ENCODE measurements at places on chromosomes 3 and 15.

DNA sequence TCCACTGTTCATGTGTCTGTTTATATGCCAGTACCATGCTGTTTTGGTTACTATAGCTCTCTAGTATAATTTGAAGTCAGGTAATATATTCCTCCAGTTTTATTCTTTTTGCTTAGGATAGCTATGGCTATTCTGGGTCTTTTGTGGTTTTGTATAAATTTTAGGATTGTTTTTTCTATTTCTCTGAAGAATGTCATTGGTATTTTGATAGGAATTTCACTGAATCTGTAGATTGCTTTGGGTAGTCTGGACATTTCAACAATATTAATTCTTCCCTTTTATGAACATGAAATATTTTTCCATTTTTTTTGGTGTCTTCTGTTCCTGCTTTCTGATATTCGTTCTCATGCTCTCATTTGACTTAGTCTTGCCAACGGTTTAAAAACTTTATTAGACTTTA is 39.6 kb downstream of the GREM1 start:
- DNase-seq: no peak

DNA sequence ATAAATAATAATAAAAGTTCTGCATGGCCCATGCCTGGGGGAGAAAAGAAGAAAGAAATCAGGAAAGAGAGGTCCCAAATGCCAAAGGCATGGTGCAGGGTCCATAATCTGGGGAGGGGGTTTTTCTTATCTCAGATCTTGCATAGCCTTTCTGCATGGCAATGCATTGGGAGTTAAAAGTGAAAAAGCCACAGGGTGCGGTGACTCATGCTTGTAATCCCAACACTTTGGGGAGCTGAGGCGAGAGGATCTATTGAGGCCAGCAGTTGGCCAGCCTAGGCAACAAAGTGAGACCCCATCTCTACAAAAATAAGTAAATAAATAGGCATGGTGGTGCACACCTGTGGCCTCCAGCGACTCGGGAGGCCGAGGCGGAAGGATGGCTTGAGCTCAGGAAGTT is 76.8 kb upstream of the GATA2 start:
- DNase-seq: no peak

- no peak for DNase-seq
Measured at GRCh38 chr3:44504566-44504965, 27.1 kb upstream of the ZNF445 start.

- DNase-seq: no peak
Measured at GRCh38 chr3:162117961-162118360, 621.4 kb downstream of the OTOL1 start.

GRCh38 chr3:113051787-113052186 is 61.0 kb downstream of the GTPBP8 start:
- no peak for DNase-seq

DNA sequence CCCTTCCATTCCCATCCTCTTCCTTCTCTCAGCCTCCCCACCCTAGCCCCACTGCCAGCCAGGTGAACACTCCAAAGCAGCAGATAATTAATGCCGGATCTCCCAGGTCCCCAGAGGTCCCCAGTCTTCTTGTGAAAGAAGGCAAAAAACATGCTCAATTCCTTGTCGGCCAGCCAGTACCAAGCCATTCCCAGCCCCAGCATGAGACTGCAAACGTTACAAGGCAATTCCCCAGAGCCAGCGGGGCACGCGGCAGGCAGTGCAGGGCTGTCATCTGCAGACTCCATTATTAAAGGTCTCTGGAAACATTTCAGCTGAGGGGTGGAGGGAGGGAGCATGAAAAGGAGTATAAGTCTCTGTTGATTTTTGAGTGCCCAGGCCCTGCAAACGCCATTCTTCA is 117.8 kb downstream of the XXYLT1 start:
- no peak for DNase-seq

DNA sequence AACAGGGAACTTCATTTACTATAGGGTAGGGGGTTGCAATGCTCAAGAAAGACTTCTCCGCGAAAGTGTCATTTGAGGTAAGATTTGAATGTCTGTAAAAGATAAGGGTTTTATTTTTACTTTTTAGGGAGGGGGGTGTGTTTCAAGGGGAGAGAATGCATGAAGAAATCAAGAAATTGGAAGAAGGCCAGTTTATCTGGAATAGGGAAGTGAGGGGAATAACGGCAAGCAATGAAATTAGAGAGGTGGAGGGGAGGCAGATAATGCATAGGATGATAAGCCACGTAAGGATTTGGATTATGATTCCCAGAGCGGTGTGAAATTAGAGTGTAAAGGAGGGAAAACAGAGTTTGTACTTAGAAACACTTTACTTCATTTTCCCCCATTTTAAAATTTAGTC is 63.0 kb upstream of the MB21D2 start:
- DNase-seq: no peak

DNA sequence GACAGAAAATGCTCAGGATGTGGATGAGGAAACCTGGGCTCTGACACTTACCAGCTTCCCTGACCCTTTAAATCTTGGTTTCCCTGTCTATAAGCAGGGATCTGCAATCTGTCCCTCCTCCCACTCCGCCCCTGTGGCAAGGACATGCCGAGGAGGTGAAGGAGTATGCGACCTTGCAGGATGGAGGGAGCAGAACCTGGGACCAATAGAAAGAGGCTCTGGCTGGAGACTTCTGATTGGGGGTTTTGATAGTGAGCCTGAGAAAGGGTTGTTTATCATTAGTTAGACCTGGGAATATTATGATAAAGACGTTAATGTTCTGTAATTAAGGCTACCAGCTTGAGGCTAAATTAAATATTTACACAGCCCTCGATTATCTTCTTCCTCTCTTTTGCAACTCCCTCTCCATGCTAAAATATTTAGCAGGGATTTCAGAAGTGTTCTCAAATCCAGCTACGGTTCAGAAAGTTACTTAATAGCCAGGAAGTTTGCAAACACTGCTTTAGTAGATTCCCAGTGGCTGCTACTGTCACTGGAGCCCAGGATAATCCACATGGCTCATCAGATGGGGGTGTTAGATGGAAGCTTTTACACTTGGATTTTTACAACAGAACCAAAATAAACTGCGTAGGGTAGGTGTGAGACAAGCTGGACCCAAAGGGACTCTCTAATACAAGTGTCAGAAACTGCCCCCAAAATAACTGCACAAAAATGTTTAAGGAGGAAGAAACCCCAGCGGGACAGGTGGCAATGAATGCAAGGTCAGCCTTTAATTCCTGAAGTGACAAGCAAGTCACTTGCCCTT is 9.2 kb upstream of the PAQR5 start:
- DNase-seq: no peak

GRCh38 chr15:80379693-80380092 is 24.5 kb upstream of the ARNT2 start:
- no peak for DNase-seq

GRCh38 chr15:46543626-46544025 is 908.8 kb downstream of the SQOR start:
- DNase-seq: no peak

DNA sequence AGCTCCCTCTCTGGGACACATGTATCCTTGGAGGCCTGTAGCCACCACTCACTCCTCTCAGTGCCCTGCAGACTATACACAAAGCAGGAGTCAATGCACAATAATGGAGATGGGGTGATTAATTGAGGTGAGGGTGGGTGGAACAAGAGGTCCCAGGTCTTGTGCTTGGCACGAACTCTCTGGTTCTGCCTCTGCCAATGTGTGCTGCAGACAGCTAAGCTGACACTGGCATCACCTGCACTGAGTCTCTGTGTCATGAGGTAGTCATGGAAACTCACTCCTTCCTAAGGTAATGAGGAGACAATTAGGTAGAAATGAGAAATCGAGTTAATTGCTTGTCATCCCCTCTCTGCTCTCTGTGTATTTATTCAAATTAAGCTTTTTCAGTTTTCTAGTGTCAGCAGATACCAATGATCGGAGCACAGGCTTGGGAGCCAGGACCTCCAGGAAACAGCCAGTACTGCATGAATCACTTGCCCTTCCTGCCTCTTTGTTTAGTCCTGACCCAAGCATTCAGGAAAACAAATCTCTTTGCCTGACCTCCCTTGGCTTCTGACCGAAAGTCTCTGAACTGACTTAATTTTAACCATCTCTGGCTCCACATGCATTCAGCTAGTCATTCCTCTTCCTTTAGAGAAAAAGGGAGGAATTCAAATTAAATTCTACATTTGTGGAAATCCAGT is 56.7 kb downstream of the DRD3 start:
- no peak for DNase-seq

- no peak for DNase-seq
Measured at GRCh38 chr15:81255958-81256320, 59.3 kb downstream of the IL16 start.

DNA sequence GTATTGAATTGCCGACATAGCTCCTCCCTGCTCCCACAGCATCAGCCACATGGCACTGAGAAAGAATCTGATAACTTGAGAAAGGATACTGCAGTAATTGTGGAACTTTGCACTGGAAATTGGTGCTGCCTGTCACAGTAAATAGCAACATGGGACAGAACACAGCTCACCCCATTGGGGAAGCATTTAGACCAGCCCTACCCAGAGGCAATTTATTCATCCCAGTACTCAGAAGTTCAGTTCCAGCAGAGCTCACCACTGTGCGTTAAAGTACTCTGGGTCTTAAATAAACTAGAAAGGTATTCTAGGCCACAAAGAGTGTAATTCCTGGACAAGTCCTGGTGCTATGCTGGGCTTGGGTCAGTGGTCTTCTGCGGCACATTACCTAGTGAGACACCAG is 347.1 kb downstream of the PYDC2 start:
- DNase-seq: no peak

GRCh38 chr3:25432176-25432720 is 4.2 kb downstream of the RARB start:
- no peak for DNase-seq

DNA sequence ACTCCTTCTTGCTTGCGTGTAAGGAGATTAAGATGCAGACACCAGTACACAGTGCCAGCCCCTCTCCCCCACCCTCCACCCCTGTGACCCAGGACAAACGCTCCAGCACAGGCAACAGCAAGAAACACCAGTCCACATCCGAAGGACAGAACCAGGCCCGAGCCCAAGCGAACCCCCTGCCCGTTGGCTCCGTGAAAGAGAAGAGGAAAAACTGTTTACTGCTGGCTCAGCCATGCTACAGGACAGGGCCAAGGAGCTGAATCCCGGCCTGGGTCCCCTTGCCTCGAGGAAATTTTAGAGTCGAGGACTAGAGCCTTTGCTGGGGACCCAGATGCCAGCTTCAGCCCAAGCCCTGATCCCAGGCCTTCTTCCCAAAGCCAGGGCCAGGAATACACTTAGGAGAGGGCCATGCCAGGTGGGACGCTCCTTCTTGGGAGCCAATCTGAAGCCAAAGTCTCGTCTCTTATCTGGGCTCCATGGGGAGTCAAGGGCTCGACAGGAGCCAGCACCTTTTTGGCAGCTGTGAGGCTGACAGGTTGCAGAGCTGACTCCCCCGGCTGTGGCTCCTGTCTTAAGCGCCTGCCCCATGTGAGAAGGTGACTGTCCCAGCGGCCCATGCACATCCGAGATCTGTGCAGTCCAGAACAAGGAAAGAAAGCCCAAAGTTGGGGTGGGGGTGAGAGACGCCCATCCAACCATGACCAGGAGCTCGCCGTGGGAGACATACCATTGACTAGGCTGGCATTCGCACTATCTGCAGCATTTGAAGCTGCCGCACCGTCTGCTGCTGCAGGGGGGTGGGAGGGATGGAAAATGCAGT is 63.8 kb upstream of the SEC13 start:
- DNase-seq: no peak

- no peak for DNase-seq
Measured at GRCh38 chr3:152909180-152909883, 74.4 kb downstream of the P2RY1 start.

DNA sequence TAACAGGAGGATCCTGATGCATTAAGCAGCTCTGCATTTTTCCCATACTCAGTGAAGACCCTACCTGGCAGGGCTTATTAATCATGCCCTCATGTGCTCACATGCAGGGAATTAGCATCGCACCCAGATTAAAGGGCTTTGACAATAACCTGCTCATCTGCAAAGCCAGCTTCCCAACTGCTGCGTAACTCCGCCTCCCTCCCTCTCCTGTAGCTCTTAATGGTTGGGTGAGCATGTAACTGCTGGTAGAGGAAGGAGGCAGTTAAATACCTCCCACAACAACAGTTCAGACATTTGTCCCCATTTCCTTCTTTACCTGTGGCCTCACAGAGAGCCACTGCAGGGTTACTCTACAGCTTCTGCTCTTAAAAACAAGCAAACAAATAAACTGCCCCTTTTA is 203.6 kb upstream of the WNT5A start:
- no peak for DNase-seq

- no peak for DNase-seq
Measured at GRCh38 chr3:107664614-107665013, 141.9 kb downstream of the BBX start.

GRCh38 chr3:126685493-126685892 is 18.5 kb upstream of the CHCHD6 start:
- DNase-seq: no peak

DNA sequence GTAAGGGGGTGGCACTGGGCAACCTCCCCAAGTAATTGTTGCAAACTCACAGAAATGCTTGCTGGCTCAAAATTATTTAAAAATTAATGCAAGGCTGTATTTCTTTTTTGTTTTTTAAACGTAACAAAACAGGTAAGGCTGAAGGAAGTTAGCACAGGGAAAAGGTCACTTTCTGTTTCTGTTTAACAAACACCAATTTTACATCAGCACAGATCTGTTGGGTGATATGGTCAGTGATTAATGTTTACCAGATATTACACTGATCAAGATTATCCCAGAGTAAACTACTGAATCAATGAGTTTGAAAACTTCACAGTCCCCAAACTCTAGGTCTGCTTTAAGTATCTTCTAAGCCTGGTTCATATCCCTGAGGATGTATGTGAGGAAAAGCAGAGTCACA is 558.0 kb downstream of the FOXP1 start:
- DNase-seq: no peak

DNA sequence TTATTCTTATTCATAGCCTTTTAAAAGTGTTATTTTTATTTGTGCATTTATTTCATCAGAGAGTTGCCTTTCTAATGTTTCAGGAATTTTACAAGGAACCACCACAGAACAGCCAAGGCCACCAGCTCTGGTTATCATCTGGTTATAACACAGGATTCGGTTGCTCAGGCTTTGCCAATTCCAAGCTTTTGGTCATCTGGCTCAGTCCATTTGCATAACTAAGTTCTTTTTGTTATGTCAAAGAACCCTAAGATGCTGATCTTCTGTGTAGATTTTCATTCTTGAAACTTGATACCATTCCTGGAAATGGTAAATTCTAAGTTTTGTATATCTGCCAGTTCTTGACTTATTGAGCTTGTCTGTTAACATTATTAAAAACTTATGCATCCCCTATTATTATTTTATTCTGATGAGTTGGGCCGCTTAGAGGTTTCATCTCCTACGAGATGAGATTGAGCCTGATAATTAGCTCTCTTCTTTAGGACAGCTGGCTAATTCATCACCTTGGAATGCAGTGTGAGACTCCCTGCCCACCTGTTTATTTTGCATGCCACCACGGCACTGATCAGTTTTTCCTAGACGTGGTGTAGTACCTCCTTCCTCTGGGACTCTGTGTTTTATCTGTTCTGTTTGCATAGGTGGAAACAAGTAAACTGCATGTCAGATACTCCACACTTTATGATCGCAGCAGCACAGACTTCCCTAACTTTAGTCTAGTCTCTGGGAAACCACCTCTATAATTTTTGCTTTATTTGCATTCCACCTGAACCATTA is 264.8 kb downstream of the SLCO3A1 start:
- DNase-seq: no peak

- DNase-seq: no peak
Measured at GRCh38 chr15:91040856-91041255, 18.5 kb upstream of the VPS33B start.

Measured in stimulated activated CD8-positive, alpha-beta memory T cell treated with anti-CD3 and anti-CD28 coated beads, Interleukin-4, amount 100 ng/mL, for 24 hours (primary cell).